NCI-H226 (cell line): ENCODE measurements at places on chromosomes 4 and X.

DNA sequence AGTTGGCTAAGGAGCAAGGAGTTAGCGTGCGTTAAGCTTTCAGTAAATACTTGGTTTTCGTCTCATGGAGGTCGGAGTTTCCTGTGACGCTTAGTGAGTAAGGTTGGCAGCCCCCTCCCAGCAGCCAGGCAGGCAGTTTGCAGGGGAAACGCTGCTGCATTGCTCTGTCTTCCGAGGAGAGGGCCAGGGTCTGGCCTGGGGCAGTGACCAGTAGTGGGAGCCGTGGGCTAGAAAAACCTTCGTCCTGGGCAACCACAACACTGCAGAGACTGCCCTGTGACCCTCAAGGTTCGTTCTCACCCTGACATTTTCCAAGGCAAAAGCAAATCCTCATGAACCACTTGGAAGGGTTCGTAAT is 432 bp downstream of the TMEM175 start:
- DNase-seq = no peak

- no peak for DNase-seq
These were observed 71.9 kb downstream of the GC start for GRCh38 chr4:71711985-71712348.

DNA sequence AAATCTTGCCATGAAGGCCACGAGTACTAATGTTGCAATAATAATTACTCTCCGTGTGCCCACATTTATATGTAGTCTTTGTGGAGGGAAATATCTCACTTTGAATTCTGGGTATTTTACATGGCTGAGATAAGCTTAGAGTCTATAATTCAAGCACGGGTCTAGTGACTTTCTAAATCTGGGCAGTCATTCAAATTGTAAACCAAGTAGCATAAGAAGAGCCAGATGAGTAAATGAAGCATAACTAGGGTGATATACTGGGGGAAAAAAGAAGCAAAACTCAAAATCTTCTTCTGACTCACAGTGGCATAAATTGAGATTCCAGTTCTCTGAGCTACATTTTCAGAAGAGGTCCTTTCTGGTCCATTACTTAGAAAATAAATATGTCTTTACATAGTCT is 53.0 kb downstream of the MAPK10 start:
- DNase-seq = peak; percentile 4

DNA sequence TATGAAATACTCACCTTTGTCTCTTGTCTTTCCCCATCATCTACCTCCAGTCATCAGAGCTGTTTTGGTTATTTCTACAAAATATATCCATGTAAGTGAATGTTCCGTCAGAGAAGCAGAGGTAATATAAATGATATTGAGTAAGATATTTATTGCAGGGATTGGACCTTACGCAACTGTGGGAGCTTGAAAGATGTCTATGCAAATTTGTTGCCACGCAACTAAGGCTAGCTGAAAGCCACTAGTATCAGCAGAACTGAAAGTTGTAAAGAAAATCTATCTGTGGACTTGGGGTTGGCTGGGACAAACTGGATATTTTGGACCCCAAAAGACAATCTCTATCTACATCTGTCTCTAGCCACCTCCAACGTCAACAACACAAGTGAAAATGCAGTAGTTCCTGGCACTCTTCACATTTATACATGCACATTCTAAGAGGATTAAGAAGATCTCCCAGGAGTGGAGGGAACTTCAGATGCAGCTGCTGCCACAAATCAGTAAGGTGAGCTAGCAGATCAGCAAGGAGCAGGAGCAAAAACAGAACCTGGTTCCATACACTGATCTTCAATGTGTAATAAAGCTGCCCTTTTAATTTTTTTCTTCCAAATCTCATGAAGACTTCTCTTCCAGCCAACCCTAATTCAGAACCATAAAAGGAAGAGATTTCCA is 8.5 kb upstream of the CCSER1 start:
- no peak for DNase-seq

DNA sequence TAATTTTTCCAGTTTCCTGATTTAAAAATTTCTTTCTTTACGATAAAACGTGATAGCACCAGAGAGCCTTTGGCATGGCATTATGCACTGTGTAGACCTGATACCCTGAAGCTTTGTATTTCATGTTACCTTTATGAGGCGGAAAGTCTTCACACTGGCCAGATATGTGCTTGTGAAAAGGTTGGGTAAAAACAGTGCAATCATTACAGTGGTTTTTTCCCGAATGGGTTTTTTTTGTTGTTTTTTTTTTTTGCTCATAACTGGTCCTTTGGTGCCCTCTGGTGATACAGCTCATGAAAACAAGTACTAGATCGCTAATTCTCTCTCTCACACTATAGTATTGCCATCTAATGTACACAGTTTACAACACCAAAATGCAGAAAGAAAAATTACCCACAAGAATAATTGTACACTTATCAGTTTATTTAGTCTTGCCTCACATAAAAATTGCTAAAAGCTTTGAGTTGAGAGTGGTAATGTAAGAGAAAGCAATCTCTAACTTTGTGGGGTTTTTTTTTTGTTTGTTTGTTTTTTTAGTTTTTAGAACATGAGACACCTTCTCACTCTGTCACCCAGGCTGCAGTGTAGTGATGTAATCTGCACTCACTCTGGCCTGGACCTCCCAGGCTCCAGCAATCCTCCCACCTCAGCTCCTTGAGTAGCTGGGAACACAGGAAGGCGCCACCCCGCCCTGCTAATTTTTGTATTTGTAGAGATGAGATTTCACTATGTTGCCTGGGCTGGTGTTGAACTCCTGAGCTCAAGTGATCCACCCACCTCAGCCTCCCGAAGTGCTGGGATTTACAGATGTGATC is 21.3 kb downstream of the SPCS3 start:
- no peak for DNase-seq

DNA sequence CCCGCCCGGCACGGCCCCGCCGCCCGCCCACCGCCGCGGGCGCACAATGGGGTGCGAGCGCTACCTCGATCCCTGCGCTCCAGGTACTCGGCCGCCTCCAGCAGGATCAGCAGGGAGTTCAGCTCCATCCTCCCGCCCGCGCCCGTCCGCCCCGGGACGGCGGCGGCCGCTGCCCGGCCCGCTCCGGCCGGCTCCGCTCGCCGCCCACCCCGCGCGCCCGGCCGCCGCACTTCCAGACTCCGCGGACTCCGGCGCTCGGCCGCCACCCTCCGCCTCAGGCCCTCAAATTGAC is at the start of gene MXD4:
MXD4 (minus strand) TSS at position 257 of the 292 bp plus-strand sequence; CDS start at position 128, 129 bp downstream.
- DNase-seq = no peak

DNA sequence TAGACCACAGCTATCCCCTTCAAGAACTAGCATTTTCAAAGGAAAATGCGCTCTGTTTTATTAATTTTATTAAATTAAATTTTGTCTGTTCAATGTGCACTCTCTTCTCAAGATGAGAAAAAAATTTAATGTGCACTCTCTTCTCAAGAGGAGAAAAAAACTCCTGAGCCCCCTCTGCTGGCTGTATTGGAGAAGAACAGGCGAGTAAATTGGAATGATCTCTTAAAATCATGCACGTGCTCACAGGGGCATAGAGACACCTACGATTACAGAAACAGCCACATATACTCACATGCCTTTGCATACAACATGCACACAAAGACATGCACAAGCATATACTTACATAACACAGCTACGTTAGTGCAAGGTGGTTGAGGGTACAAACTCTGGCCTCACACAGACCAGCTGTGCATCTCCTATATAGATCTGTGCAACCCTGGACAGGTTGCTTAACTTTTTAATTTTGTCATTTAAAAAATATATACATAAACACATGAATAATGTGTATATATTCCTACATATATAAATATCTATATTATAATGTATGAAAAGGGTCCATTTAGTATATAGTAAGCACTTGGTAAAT is 176.2 kb upstream of the CXorf66 start:
- no peak for DNase-seq

DNA sequence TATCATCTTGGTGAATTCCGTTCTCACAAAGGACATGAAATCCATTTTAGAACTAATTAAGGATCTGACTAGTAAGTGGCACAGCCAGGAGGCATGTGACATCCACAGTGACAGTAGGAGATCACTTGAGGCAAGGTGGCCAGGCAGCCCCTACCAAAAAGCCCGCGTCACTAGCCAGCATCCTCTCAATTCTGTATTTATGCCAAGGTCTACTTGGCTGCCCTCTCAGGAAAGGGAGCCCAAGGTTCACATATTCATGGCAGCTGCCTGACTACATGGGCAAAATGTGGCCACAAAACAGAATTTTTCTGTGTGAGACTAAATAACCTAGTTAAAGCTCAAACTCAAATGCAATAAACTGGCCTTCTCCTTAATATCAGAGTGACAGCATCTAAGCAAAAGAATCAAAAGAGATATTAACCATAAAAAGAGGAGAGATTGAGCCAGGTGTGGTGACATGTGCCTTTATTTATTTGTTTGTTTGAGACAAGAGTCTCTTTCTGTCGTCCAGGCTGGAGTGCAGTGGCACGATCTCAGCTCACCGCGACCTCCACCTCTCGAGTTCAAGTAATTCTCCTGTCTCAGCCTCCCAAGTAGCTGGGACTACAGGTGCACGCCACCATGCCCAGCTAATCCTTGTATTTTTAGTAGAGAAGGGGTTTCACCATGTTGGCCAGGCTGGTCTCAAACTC is 51.5 kb downstream of the SLC9A7 start:
- DNase-seq = no peak
